ENCODE measurements at places on chromosomes 2 and 18. TPM values are rescaled to one million over a fixed set of nuclear protein-coding genes. Genes with fewer than 3 reads are reported as not detected.

GRCh38 chr2:151021747-151022452 lies 239.8 kb downstream of the RBM43 start:
- no peaks in the 10 kb centered on the region for H3K27me3 ChIP-seq
- H3K4me1 ChIP-seq, result no peaks in the 10 kb centered on the region
- no peak overlapping the region for H3K4me3 ChIP-seq
- no peak overlapping the region for H3K27ac ChIP-seq
- H3K36me3 ChIP-seq, result no peaks in the 10 kb centered on the region
- no peak for DNase-seq

- H3K27me3 ChIP-seq, result no peaks in the 10 kb centered on the region
- H3K27ac ChIP-seq, result no peak overlapping the region
- DNase-seq, result no peak
- H3K4me3 ChIP-seq, result no peak overlapping the region
- H3K36me3 ChIP-seq, result no peaks in the 10 kb centered on the region
Observed at GRCh38 chr2:28193630-28194403, 198.8 kb upstream of the FOSL2 start.

GRCh38 chr2:16999347-17000183 lies 333.9 kb upstream of the CYRIA start:
- no peaks in the 10 kb centered on the region for H3K4me1 ChIP-seq
- H3K4me3 ChIP-seq, result no peak overlapping the region
- H3K36me3 ChIP-seq, result no peaks in the 10 kb centered on the region
- no peak overlapping the region for H3K27ac ChIP-seq
- no peak for DNase-seq

APLF gene
- polyA plus RNA-seq, result 3.0 TPM

DNA sequence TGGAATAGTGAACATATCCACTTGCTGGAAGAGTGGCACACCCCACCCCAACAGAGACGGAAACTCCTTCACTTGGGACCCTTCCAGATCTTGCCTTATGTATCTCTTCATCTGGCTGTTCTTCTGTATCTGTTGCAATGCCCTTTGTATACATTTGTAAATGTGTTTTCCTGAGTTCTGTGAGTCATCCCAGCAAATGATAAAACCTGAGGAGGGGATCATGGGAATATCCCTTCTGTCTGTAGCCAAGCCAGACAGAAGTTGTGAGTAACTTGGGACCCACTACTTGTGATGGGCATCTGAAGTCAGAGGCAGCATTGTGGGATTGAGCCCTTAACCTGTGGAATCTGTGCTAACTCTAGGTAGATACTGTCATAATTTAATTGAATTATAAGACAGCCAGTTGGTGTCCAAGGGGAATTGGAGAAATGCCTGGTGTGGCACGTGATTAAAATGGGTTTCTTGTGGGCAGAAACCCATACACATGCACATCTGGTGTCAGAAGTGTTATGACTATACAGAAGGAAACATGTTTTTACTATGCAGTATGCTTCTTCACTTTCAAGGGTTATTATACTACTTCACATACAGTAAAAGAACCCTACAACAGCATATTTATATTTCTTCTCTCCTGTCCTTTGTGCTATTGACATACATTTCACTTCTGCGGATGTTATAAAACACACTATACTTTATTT lies 32.3 kb upstream of the TMEM247 start:
- no peak for DNase-seq
- no peaks in the 10 kb centered on the region for H3K36me3 ChIP-seq
- peaks cover 4% of the 10 kb centered on the region for H3K27me3 ChIP-seq
- no peak overlapping the region for H3K27ac ChIP-seq
- no peaks in the 10 kb centered on the region for H3K4me1 ChIP-seq

GRCh38 chr18:354471-354870 lies 86.6 kb upstream of the THOC1 start:
- no peaks in the 10 kb centered on the region for H3K4me1 ChIP-seq
- no peaks in the 10 kb centered on the region for H3K36me3 ChIP-seq
- no peak for DNase-seq
- H3K27me3 ChIP-seq, result no peaks in the 10 kb centered on the region
- H3K27ac ChIP-seq, result no peak overlapping the region

- no peak for DNase-seq
- H3K4me3 ChIP-seq, result no peak overlapping the region
- H3K36me3 ChIP-seq, result no peaks in the 10 kb centered on the region
- peaks cover 18% of the 10 kb centered on the region for H3K4me1 ChIP-seq
Observed at GRCh38 chr2:45674035-45674816, 22.8 kb downstream of the PRKCE start.

DNA sequence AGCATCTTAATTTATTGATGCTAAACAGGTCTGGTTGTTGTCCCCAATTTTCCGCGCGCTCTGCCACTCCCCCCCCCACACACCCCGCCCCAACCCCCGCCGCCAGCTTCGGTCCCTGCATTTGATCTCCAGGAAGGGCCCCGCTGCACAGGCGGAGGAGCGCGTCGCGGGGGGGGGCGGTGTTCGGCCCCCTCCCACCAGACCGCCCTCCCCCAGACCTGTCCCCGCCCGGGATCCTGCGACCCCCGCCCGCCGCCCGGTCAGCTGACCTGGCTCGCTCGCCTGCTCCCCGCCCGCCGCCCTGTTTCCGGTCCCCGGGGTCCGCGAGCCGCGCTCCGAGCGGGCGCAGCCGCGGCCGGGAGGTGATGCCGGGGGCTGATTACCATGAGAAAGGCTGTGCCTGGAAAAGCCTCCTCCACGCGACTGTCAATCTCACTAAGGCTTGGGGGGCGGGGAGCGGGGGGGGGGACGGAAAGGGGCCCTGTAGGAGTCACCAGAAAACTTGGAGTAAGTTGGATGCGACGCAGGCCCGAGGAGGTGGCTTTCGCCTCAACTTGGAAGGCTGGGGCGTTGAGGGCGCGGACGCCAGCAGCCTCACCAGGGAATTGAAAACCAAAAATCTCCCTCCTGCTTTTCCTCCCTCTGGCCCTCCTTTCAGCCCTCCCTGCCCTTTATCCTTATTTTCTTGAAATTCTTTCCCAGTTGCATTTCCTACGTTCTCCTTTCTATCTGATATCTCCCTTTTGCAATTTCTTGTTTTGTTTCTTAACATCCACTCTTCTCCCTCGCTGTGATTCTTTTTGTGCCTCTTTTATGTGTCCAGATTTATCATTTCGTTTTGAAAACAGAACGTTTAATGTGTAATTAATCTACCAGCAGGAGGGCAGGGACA lies 4.4 kb upstream of the ZEB2 start:
- no peaks in the 10 kb centered on the region for H3K36me3 ChIP-seq
- no peaks in the 10 kb centered on the region for H3K4me1 ChIP-seq
- peaks cover 54% of the 10 kb centered on the region for H3K27me3 ChIP-seq
